ENCODE measurements at places on chromosomes 1 and 21.

- no peak for DNase-seq
These were observed 83.4 kb downstream of the LRRN2 start for GRCh38 chr1:204602111-204602579.

DNA sequence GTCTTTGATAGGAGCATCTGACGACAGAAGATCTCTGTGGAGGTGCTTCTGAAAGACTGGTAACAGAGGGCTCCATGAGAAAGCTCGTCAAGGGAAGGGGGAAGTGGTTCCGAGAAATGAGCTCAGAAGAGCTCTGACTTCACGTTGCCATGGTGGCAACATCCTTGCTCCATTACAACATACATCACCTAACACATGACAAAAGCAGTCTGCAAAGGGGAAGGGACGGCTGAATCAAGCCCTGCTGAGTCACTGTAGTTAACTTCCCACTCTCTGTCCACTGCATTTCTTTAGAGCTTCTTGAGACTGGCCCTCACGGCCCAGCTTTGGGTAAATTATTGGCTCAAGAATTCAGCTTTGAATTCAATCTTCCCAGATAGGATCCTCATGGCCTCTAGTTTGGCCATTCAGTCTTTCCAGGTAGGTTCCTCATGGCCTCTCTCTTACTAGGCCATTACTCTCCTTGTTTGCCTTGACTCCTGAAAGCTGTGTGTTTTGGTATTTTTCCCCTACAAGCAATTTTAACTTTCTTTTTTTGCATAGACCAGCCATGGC, 88.0 kb upstream of the ZNF648 start:
- DNase-seq, result peak; percentile 80

- no peak for DNase-seq
These were observed 72.9 kb downstream of the TRIM11 start for GRCh38 chr1:228333739-228334115.

GRCh38 chr1:156358641-156359040, 10.4 kb upstream of the RHBG start:
- no peak for DNase-seq

GRCh38 chr1:64933296-64934070, 32.9 kb downstream of the JAK1 start:
- peak; percentile 92 for DNase-seq

- peak; percentile 57 for DNase-seq
These were observed 12.8 kb upstream of the CASQ2 start for GRCh38 chr1:115781343-115781742.
